ENCODE measurements at places on chromosomes 12 and 14.
A peak's percentile ranks its signal among the peaks of the same experiment; 100 is the strongest.

GRCh38 chr12:105300883-105301282, 29.6 kb upstream of the C12orf75 start:
- no peak for DNase-seq

GRCh38 chr14:94598816-94599655, 13.2 kb upstream of the SERPINA3 start:
- DNase-seq = no peak

GRCh38 chr12:44571006-44571550, 305.0 kb downstream of the NELL2 start:
- no peak for DNase-seq

DNA sequence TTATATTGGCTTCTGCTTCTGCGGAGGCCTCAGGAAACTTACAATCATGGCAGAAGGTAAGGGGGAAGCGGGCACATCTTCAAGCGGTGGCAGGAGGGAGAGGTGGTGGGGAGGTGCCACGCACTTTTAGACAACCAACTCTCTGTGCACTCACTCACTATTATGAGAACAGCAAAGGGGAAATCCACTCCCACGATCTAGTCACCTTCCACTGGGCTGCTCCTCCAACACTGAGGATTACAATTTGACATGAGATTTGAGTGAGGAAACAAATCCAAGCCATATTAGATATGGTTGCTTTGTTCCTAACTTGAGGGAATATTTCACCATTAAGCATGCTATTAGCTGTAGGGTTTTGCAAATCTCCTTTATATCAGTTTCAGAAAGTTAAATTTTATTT, 80.3 kb downstream of the UNC79 start:
- no peak for DNase-seq

GRCh38 chr14:99683619-99684409, at the start of gene CYP46A1:
TSS of gene CYP46A1 (plus strand) at chr14:99684298. CDS start at chr14:99684418, 120 bp downstream.
- DNase-seq = peak; percentile 90

GRCh38 chr14:105326568-105326867, 12.0 kb downstream of the PACS2 start:
- DNase-seq = no peak

GRCh38 chr14:55724736-55725135, 144.7 kb downstream of the KTN1 start:
- DNase-seq = no peak

DNA sequence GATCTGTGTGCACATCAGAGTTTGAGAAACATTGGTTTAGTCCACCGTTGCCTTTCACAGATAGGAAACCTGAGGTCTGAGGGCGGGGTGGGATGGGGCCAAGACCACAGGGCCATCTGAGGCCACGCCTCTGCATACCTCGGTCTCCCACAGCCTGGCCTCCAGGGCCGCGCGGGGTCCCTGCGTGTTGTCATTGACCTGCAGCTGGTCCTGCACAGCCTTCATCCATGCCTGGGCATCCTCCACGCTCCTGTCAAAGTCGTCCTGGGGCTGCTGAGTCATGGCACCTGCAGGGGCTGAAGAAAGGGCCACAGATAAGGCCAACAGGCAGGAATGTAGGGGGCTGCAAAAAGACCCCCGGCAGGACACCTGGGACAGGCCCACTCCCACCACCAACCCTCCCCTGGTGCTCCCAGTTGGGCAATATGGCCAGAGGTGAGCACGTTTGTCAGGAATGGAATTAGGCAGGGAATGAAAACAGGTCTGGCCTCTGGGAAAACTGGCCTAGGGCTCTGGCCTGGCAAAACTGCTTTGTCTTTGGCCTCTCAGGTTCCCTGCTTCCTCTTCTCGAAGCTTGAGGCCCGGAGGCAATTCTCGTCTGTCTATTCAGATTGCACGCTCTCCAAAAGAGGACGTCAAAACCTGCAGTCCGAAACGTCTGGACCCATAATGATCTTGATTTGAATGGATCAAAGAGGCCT, 40.8 kb downstream of the SYNE3 start:
- no peak for DNase-seq

DNA sequence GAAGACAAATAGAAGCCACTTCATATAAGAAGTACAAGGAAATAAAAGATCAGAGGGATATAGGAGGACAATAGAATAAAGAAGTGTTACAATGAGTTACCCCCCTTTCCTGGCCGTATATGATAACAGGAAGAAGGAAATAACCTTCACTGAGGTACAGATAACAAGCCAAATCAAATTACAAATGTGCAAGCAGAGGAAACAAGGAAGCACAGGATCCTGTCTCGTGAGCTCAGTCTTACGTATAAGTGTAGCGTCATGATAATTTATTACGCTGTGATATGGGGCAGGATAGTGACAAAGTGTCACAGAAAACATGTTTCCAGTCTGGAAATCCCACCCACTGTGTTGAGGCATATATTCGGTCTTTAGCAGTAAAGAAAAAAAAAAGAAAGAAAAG, 26.5 kb downstream of the CRACR2A start:
- no peak for DNase-seq

DNA sequence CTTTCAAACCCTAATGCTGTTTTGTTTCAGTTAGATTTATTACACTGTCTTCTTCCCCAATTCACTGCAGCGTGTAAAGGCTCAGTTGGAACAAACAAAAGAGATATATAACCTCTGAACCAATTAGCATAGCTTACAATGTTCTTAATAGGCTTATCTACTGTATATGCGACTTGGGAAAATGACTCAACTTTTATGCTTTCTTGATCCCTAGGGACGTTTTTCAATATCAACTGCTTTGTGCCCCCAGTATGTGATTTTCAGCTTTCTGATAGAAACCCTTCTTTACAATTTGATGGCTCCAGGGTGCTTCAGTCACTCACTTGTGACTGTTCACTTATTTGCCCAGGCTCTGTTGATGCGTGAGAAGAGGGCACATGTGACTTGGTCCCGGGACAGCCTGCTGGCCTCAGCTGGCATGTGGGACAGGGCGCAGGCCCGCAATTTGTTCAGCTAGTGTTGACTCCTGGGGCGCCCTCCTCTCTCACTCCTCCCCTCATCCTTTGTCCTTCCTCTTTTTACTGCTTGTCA, 107.1 kb downstream of the TMTC2 start:
- peak; percentile 18 for DNase-seq
